ENCODE measurements at places on chromosomes 11 and 22.
A peak's percentile ranks its signal among the peaks of the same experiment; 100 is the strongest.

DNA sequence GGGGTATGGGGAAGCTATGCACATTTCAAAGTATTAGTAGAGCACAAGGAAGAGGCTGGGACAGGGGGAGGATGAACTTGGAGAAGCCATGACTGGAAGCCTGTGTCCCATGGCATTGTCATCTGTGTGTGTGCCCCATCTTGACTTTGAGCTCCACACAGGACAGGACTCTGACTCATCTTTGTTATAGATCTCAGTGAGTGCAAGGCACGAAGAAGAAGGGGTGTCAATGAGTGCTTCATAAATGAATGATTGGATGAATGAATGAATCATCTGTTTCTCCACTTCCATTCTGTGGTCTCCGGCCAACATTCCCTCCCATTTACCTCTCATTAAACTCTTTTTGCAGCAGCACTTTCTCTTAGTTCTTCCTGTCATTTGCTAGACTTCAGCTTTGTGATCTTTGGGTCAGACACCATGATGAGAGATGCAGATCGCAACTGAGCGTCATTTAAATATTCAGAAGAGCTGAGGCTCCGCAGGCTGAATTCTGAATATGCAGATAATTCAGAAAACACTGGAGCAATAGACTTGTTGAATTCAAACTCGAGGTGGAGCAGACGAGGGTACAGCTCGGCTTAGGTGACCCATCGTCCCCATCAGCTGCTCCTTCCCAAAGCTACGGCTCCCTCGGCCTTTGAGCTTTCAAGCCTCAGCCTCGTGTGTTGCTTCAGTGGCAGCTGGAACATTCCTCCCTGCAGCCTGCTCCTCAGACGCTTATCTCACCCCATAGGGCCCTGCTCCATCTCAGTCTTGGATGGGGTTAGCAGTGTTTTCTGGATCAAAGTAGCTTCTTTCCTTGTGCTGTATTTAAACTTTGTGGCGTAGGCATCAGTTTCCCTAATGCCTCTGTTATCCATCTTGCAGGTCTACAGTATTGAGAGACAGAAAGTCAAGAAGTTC, 30.8 kb downstream of the APOL3 start:
- DNase-seq, result no peak

- DNase-seq, result no peak
Observed at GRCh38 chr22:20573176-20573832, 65.9 kb downstream of the MED15 start.

DNA sequence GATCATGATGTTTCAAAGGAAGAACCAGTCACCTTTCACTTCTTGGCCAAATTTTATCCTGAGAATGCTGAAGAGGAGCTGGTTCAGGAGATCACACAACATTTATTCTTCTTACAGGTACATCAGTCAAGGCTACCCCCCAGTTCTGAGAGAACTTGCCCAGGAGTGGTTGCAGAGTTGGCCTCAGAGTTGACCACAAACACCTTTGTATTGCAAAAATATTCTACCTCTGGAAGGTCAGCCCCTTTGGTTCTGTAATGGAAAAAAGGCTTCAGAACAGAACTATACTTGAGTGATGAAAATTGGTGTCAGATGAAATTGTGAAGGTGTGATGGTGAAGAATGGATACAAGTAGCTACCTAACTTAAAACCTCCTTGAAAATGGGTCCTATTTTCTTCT, 35.7 kb downstream of the NF2 start:
- DNase-seq, result no peak

GRCh38 chr11:3087821-3088800, 30.9 kb upstream of the CARS1 start:
- no peak for DNase-seq

GRCh38 chr22:25659413-25659812, 82.6 kb upstream of the MYO18B start:
- DNase-seq, result no peak

GRCh38 chr11:71525938-71526495, 1.1 kb upstream of the KRTAP5-7 start:
- DNase-seq, result no peak

GRCh38 chr11:67281552-67282150, 7.5 kb upstream of the ANKRD13D start:
- DNase-seq, result no peak

DNA sequence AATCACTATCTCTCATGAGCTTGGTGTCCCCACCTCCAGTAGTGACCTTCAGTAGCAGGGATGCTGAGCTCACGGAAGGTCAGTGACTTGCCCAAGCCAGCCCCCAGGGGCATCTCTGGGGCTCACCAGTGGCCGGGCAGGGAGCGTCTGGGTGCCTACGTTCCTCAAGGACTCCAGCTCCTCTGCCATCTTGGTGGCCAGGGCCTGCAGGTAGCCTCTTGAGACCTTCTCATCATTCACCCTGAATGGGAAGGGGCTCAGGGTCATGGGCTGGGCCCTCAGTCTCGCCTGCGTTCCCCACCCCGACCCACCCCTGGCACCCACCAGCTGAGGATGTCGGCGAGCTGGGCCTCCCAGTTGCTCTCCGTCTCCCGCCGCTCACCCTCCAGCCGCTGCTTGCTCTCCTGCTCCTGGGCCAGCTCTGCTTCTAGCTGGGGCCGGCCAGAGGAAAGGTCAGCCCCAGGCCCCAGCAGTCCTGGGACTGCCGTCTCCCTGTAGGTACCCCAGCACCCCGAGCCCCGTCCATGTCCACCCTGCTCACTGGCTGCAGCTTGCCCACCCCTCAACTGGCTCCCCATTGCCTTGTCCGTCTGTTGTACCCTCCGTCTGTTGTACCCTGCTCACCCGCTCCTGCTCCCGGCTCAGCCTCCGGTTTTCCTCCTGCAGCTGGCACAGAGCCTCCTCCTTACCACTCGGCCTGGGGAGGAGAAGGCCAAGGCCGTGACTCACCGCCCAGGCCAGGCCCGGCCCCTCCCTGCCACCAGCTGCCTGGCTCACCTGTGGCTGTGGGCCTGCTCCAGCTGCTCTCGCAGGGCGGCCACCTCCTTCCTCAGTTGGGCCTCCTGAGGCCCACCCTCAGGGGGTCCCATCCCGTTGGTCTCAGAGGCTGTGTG, 9.5 kb downstream of the CDC42BPG start:
- DNase-seq, result no peak

DNA sequence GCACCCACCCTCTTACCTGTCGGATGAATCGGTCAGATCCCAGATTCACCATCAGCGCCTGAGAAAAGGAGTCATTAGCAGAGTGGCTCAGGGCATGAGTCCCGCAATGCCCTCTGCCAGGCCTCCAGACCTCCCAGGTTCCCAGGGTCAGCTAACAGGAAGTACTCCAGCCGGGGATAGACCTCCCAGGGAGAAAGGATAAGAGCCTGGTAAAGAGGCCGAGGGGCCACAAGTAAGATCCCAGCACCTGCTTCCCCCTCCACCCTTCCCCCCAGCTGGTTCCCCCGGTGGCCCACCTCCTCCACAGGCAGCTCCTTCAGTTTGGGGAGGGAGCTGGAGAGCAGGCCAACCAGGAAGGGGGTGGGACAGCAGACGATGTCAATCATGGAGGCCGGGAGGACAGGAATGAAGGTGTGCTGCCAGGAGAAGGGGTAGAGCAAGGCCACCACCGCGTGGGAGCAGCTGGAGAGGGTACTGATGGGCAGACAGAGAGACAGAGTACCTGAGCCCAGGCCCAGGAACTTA, 16.4 kb downstream of the RPL27A start:
- DNase-seq, result no peak

- DNase-seq, result no peak
Observed at GRCh38 chr11:110809417-110810199, 97.4 kb upstream of the ARHGAP20 start.

DNA sequence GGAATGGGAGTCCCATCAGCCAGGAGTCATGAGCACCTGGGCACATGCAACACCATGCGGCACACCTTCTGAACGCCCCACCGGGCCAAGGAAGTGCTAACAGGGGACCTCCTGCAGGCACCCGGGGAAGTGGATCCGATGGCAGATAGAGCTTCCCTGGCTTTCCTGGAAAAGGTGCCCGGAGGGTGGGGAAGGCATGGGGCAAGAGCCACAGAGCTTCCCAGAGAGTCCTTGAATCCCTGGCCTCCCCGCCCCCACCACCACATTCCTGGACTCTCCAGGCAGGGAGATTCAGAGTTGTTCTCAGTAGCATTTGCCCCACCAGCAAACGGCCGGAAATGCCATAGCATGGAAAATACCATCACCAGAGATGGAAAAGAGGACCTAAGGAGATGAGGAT, 8.3 kb downstream of the TRIM29 start:
- no peak for DNase-seq

DNA sequence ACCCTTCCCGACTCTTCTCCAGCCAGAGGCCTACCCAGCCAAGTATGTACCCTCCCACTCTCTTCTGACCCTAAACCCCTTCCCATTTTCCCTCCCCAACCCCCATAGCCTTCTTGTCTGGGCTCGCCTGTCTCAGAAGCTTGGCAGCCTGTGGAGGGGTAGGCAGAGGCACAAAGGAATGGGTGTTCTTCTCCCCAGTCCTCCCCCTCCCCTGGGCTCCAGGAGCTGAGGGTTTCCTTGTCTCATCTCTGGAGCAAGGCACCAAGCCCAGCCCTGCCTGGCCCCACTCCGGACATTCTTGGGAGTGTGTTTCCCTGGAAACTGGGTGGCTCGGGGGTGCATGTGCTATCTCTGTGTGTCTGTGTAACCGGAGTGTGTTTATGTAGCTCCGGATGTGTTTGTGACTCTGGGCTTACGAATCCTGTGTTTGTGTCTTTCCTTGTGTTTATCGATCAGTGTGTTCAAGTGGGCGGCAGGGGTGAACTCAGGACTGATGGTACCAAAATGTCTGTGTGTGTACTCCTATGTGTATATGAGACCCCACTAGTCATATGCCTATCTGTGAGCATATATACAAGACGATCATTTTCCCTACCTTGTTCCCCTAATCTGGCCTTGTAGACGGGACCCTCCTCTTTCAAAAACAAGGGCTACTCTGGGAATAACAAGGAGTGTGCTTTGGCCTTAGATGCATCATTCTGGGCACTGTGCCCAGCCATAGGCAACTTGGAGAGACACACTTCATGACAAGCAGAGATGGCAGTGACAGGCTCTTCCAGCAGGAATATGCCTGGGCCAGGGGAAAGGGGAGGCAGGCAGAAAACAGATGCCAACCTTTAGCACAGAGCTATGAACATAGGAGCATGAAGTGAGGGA, 10.9 kb downstream of the PHLDB1 start:
- no peak for DNase-seq

DNA sequence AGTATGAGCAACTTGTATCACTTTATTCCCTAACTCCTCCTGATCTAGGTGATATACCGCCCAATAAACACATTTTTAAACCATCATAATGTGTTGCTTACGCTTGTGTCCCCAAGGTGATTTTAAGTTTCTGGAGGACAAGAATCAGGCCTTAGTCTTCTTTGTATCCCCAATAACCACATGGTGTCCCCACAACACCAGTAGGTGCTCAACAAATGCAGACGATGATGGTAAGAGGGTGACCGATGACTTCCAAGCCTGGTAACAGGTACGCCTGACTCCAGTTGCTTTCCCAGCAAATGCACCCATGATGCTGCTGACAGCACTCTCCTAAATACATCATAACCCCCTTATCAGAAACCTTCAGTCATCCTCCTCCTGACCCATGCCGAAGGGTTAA, 64.2 kb downstream of the EFCAB6 start:
- DNase-seq, result no peak

- no peak for DNase-seq
Observed at GRCh38 chr11:30260813-30261212, 30.0 kb downstream of the FSHB start.

- DNase-seq, result no peak
Observed at GRCh38 chr11:114019046-114019445, 40.5 kb upstream of the ZBTB16 start.

- peak; percentile 97 for DNase-seq
Observed at GRCh38 chr11:122159173-122159721, 43.2 kb upstream of the BLID start.

GRCh38 chr11:120612513-120613263, 101.1 kb downstream of the GRIK4 start:
- DNase-seq, result no peak

DNA sequence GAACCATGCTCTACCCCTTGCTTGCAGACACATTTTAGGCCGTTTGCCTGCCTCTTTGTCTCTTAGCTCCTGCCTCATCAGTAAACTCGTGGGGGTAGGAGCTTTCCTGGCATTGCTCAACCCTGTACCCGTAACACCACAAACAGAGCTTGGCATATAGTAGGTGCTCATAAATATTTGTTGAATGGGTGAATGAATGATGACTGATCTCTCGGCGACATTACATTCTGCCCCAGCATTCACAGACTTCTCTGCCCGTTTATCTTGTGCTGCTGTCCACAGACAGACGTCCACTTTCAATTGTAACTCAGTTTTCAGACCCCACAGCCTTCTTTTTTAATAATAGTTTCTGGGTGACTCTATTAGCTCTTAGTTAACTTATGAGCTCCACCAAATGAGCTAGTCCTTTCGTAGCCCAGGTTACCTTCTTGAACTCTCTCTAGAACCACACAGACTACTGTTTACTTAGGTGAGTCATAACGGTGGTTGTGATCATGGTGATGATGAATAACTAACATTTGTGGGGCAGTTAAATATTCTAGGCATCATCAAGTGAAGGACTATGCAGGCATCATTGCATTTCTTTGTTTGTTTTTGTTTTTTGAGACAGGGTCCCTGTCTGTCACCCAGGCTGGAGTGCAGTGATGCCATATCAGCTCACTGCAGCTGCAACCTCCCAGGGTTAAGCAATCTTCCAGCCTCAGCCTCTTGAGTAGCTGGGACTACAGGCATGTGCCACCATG, 188.4 kb downstream of the ADAMTS15 start:
- no peak for DNase-seq

- DNase-seq, result no peak
Observed at GRCh38 chr22:31915586-31915985, 28.7 kb upstream of the YWHAH start.

DNA sequence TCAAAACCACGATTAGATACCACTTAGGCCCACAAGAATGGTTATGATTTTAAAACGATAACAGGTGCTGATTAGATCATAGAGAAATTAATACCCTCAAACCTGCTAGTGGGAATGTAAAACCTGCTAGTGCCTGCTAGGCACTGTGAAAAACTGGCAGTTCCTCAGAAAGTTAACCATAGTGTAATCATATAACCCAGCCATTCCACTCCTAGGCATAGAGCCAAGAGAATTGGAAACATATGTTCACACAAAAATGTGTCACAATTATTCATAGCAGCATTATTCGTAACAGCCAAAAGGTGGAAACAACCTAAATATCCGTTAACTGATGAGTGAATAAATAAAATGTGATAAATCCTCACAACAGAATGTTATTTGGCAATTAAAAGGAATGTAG, 122.2 kb upstream of the SYN3 start:
- DNase-seq, result no peak

- DNase-seq, result no peak
Observed at GRCh38 chr22:38452373-38453065, 2.5 kb downstream of the KCNJ4 start.

DNA sequence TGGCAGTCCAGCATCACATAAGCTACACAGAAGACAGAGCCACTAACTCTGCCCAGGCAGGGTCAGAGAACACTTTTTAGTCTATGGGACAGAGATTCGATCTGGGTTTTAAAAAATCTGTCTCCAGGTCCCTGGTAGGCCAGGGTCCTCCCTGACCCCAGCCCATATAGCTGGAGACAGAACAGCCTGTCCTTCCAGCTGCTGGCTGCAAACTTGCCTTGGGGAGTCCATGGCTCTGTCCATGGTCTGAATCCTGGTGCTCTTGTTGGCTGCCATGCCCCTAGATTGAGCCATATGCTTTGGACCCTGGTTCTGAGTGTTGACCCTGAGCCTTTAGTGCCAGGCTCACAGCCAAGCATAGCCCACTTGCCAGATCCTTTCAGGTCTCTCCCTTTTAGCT, 13.3 kb upstream of the LIPT2 start:
- DNase-seq, result no peak

GRCh38 chr11:64743591-64744543, at the start of gene RASGRP2:
Gene RASGRP2, minus strand, starts transcription at chr11:64744142. Its CDS starts 1,276 bp downstream, at chr11:64742866.
- DNase-seq, result no peak

- no peak for DNase-seq
Observed at GRCh38 chr11:64571410-64572091, 19.5 kb upstream of the SLC22A12 start.

All from NCI-H187 (cell line).